ENCODE measurements at places on chromosomes 11 and 22.

DNA sequence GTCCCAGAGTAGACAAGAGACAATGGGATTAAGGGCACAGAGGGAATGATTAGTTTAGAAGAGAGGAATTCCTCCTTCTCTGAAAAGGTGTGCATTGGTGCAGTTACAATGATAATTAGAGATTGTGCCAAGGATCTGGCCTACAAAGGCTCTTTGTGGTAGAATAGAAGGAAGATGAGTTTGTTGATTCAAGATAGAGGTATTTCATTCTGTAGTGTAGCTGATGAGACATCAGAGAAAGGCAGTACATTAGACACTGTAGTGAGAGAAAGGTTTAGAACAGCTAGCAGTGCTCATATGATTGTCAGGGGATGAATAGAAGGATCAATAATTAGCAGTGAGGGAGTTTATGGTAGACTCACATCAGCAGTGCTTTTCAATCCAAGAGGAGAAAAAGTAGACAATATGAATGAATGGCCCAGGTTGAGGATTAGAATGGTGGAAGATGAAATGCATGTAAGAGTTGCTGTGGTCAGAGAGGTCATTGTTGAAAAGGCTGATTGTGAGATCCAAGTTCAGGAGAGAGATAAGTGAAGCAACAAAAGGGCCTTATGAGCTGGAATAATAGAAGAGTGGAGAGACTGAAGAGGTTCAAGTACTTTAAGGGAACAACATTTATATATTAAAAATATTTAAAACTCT lies 28.9 kb downstream of the SIK2 start:
- no peak for DNase-seq

DNA sequence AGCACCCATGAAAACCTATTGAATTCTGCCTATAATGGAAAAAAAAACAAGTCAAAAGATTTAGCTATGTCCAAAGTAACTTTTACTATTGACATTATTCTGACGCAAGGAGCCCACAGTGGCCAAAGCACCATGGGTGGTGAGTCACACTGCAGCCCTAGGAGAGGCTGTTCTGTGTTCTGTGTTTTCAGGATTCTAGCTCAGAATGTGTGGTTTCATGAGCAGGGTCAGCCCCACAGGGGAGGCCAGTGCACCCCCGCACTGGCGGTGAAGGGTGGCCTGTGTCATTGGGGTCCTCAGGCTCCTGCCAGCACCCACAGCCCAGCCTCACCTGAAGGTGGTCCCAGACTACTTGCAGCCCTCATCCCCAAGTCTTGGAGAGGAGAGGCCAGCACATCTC lies 112.2 kb downstream of the BRD1 start:
- no peak for DNase-seq

DNA sequence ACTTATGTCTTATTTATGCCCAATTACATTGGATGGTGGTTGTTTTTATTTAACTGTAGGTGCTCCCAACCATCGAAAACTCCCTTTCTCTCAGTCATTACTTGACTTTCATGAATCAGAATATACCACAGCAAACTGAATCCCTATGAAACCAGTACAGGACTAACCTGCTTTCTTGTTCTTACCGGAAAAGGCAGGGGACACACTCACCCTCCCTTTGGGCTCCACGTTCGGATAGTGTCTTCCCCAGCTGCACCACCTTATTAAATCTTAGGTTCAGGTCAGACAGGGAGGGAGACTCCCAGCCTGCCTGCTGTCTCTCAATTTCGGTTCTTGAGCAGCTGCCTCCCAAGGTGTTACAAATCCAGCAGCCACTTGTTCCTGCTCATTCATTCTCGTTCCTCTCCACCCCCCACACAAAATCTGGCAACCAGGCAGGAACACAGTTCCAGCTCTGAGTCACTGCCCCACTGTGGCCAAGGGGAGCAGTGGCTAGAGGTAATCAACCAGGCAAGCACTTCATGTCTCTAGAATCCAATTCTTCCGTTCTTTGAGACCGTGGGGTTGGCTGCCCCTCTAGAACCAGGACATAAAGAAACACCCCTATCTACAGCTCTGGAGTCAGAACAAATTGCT lies 133.0 kb downstream of the PLEKHA7 start:
- peak; percentile 56 for DNase-seq

DNA sequence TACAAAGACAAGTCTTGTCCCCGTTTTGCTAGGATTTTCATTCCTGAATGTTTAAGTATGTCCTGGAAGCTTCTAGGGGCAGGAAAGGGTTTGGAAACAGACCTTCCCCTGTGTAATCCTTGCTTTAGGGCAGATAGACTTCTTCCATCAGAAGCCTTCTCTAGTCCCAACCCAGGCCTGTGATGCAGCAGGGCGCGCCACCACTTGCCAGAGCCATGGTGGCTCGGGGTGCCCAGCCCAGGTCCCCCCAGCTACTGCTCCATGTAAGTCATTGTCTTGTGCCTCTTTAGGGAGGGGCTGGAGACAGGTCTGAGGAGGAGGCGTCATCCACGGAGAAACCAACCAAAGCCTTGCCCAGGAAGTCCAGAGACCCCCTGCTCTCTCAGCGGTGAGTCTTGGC lies 4.3 kb downstream of the NOL12 start:
- DNase-seq: no peak

- DNase-seq: peak; percentile 80
These were observed 3.9 kb upstream of the RNF215 start for GRCh38 chr22:30390974-30391691.

DNA sequence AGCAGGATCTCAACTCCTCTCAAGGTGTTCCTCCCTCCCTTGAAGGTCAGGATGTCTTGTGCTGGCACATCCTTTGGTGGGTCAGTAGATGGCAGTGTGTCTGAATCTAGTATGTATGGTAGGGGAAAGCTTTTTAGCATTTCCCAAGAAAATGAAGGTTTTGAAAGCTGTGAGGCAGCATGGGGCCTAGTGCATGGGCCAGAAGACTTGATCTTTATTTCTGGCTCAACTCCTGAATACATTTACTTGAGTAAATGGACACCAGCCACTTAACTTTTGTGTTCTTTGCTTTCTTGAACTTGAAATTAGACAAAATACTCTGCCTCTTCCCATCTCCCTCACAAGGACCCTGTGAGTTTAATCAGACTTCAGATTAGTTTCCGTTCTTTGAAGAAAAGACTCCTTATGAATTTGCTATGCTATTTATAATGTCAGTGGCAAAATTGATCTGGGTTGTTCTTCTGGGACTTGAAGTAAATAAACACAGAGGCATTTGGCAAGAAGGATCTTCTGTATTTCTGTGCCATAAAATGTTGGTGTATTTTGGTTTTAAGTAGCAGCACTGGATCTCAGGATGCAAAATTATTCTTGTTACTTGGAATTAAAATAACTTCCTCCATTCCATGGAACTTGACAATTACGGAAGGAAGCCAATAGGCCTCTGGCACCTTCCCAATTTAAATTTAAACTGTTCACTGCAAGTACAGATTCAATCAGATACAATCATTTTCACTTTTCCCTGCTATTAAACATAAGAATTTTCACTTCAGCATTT lies 288.8 kb downstream of the CASP12 start:
- DNase-seq: peak; percentile 82

GRCh38 chr22:47788461-47788860 lies 1026.0 kb downstream of the TBC1D22A start:
- no peak for DNase-seq

DNA sequence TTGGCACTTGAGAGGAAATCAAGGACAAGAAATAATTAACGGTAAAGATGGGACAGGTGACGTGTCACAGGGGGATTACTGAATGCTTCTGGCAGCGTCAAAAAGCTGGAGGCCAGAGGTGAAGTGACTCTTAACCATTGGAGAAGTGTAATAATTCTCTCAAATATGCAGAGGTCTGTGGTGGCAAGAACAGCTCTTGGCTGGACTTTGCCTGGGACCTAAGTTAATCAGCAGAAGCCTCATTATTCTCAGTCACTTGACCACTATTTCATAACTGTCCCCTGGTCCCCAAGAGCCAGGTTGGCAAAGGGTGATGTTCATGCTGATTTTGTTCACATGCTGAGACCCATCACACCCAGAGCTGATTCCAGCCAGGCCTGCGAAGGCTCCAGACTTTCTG lies 72.9 kb downstream of the TIMP3 start:
- no peak for DNase-seq

GRCh38 chr11:64339754-64340408 lies at the start of gene CCDC88B:
CCDC88B (plus strand) TSS chr11:64340204; CDS start chr11:64340267, 63 bp downstream.
- DNase-seq: no peak

All from fibroblast of pulmonary artery (primary cell).